ENCODE measurements at places on chromosomes 2 and 18.

GRCh38 chr2:240244543-240244942 is 104.1 kb upstream of the OTOS start:
- no peak for DNase-seq

GRCh38 chr18:9943311-9943710 is 29.5 kb downstream of the VAPA start:
- DNase-seq, result no peak

DNA sequence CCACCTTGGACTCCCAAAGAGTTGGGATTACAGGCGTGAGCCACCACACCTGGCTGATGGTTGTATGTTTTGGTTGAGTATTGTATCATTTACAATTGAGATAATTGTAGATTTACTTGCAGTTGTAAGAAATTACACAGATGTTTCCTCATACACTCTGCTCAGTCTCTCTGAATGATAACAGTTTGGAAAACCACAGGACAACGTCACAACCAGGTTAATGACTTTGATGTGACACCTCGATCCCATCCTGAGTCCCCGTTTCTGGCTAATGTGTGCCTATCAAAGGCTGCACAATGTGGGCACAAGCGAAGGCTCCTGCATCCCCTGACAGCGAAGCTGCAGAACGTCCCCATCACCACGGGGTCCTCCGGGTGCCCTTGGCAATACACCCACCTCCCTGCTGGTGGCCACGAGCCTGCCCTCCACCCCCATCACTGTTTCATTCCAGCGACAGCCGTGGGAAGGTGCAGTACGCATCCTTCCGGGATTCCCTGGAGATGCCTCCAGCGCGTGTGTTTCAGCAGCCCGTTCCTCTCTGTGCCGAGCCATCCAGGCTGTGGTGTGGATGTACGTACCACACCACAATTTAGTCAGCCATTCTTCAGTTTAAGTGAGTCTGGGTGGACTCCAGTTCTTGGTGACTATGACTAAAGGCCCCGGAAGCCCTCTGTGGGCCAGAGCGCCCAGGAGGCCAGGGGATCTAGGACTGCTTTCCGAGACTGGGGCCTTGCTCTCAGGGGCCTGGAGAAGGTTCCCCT is 4.3 kb upstream of the PDCD1 start:
- no peak for DNase-seq

DNA sequence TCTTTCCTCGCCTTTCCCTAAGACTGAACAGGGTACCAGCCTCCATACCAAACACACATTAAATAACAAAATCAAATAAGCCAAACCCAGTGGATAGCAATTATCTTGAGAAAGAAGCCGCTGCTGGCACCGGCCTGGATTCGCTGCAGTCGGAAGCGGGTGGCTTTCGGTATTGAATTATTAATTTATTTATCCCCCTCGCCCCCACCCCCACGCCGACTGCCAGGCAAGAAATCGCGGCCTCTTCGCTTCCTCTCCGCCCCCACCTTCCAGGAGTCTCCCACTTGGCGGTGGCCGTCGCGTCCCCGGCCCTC is 370 bp upstream of the ZNF804A start:
- no peak for DNase-seq

- DNase-seq, result no peak
These were observed 243.7 kb upstream of the RAB12 start for GRCh38 chr18:8365528-8365927.

DNA sequence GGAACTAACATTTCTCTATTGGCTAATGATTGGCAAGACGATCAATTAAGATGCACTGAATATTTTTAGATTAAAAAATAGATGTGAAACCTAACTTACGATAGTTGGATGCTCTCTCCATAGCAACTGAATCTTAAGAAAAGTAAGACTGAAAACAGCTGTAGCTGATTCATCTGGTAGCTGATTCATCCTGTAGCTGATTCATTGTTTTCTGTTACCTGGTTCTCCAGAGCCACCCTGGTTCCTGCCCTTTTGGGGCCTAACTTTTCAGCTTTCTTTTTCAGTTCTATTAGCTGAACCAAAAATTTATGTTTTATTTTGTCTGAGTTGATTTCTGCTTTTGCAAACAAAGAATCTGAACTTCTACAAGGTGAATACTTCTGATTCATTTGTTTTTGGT is 22.7 kb upstream of the SPR start:
- DNase-seq, result no peak

Data from forelimb muscle (tissue), 1 donor.